Stimulated activated CD4-positive, alpha-beta T cell treated with anti-CD3 and anti-CD28 coated beads, Interleukin-1b, Interleukin-23, amount 100 ng/mL, for 1 hour (primary cell): ENCODE measurements at places on chromosomes 3 and 15.

DNA sequence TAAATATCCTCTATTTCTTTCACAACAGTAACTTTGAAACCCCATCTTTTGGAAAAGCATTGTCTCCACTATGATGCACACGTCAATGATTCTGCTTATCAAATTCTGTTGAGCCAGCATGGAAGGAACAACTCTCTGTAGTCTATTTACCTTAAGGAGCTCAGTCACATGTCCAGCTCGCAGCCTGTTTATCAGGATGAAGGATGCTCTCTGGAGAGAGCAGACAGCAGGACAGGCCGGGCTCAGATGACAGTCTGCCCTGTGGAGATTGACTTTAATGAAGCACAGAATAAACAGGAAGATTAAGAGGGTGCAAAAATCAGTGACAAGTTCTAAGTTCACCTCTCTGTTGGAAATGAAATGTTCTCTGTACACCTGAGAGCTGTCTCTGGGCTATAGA is 30.6 kb upstream of the MNS1 start:
- no peak for DNase-seq

DNA sequence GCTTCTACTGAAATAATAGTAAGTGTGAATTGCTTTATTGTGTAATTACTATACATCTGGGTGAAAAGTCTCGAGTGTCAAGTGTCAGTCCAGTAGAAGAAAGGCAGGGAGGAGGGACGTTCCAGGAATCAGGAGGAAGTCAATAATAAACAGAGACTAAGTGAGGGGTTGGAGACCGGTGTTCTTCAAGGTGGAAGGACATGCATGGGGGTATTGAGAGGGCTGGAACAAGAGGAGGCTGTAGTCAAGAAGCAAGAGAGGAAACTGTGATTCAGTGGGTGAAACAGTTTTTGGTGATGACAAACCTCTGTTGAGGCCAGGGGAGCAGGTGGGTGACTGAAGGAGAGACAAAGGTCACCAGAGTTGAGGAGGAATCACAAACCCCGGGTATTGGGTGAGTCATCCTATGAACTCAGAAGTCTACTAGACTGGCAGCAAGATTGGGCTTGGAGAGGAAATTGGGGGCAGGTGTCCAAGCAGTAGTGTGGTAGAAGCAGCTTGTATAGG is 11.6 kb upstream of the SCAMP5 start:
- DNase-seq, result no peak

- DNase-seq, result no peak
Measured at GRCh38 chr15:75554717-75555116, 24.4 kb downstream of the PTPN9 start.

GRCh38 chr3:82143661-82144412 is 382.4 kb upstream of the GBE1 start:
- DNase-seq, result no peak

DNA sequence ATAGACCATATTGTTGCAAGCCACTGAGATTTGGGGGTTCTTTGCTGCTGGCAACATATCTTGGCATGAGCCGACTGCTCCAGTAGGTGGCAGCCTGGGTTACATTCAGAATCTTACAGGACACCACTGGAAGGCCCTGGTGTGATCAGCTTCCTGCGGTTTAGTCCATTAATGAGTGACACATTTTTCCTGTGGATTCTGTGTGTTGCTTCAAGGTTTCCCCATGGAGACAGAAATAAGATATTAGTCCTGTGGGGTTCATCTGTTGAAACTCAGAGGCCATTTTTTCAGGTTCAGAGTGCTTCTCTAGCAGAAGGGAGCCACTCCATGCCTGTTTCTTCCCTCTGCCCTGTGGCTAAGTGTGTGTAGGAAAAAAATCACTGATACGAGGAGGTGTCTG is 116.2 kb downstream of the MFSD1 start:
- no peak for DNase-seq

- no peak for DNase-seq
Measured at GRCh38 chr3:112437146-112438022, 61.9 kb downstream of the BTLA start.

DNA sequence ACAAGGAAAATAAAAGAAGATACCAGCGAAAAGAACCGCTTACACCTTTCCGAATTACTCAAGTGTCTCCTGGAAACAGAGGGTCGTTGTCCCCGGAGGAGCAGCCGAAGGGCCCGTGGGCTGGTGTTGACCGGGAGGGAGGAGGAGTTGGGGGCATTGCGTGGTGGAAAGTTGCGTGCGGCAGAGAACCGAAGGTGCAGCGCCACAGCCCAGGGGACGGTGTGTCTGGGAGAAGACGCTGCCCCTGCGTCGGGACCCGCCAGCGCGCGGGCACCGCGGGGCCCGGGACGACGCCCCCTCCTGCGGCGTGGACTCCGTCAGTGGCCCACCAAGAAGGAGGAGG is 325 bp downstream of the ALCAM start:
- no peak for DNase-seq

DNA sequence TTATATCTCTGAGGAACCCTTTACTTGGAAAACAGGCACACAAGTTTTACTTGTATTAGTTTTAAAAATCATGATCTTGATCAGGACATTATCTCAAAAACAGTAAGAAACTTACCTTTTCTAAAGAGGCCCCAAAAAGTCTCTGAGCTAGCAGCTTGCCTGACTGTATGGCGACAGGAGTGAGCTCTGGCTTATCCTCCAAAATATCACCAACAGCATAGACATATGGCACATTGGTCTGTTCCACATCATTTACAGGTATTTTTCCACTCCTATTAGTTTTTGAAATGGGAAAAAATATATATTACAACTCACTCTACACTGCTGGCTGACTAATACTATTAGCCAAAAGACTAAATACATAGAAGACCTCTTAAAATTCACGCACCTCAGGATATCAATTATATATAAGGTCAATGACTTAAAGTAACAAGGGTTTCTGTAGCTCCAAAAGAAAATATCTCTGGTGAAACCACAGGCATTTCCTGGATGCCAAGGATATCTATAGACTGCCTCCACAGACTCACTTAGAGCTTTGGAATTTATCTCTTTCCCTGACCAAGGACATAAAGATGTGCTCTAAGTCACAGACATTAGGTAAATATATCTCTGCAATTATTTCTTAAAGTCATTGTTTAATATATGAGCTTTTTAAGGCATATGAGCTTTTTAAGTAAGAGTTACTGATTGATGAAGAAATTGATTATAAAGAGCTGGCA is 33.1 kb downstream of the TXNRD3 start:
- no peak for DNase-seq
